ENCODE measurements at places on chromosomes 7 and 10.

GRCh38 chr10:125262409-125262808, 102.0 kb upstream of the CTBP2 start:
- no peak for DNase-seq

DNA sequence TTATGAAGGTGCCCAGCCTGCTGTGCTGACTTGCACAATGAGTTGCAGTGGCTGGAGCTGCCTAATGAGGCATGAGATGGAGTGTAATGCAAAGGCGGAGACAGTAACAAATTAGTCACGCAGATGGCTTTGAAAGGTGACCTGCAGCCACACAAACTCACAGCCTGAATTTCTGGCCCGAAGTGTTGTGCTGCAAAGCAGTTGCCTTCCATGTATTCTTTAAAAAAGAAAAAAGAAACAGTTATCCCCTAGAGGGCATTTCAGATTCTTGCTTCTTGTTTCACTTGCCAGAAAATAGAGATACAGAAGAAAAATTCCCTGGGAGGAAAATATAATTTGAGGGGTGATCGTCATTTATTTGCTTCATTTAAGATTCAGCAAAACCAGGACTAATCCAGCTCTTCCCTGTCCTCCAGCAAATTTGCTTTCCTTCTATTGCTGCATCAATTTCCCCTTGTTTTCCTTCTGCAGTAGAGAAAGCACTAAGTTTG, 239.9 kb downstream of the ADRA2A start:
- DNase-seq = no peak

DNA sequence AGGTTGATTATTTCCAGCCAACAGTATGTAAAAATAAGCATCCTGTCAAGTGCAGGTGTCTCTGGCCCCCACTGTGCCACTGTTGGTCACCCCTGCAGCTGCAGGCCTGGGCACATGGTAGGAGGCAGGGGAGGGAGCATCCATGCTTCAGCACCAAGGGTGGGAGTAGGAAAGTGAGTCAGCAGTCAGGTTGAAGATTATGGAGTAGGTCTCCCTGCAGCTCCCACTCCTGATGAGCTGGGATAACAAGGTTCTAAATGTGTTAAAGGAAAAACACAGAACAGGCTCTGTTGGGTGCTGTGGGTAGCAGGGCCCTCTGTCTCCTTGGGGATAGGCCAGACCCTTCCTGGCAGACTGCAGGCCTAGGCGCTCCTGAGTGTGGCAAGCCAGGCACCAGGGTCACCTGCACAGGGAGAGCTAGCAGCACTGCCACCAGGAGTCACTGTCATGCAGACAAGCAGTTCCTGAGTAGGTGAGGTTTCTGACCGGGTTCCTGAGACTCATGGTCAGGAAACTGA, 59.3 kb downstream of the NUDCD3 start:
- DNase-seq = no peak

GRCh38 chr10:58189269-58189668, 78.4 kb downstream of the IPMK start:
- peak; percentile 65 for DNase-seq

DNA sequence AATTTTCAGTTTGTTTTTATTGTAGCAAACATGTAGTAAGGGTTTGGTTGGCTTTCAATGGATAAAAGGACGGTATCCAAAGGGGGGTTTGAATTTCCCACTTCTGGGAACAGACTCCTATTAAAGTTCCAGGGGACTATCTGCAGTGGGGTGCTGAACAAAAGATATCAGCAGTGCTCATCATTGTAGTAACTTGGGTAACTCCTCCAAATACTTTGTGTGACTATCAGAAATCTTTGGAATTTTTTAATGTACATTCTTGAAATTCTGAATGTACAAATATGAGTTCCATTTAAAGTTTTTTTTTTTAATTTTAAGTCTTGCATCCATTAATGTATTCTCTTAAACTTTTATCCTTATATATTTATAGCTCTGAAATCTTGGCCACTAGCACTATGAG, 42.1 kb downstream of the CYP51A1 start:
- DNase-seq = no peak

Data from astrocyte (in vitro differentiated cells and primary cell).